ENCODE measurements at places on chromosomes 12 and 14.

GRCh38 chr14:91947475-91948184 is at the start of gene FBLN5:
Gene FBLN5, minus strand, starts transcription at chr14:91947694. Its CDS starts 465 bp downstream, at chr14:91947229.
- peak; percentile 58 for DNase-seq

GRCh38 chr14:30445011-30445793 is 113.8 kb upstream of the G2E3 start:
- no peak for DNase-seq

GRCh38 chr14:95011445-95012006 is 145.8 kb downstream of the DICER1 start:
- DNase-seq: no peak

DNA sequence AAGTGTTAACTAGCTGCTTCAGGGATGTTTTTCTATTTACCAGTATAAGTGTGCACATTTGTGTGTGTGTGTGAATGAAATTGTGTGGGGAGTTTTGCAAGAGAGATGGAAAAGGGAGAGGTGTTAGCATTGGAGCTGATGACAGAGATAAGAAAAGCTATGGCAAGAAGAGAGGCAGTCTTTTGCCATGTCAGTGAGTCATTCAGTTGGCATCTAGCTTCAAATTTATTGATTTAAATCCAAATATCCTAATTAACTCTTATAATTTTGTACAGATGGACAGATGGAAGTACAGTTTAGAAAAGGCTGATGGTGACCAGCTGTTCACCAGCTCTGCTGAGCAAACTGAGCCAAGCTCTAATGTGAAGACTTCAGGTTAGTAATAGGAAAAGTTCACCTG is 3.3 kb upstream of the BHLHE41 start:
- no peak for DNase-seq

GRCh38 chr14:80776657-80777056 is 164.9 kb downstream of the CEP128 start:
- DNase-seq: no peak

GRCh38 chr12:109523071-109523470 is 45.6 kb downstream of the UBE3B start:
- DNase-seq: no peak

DNA sequence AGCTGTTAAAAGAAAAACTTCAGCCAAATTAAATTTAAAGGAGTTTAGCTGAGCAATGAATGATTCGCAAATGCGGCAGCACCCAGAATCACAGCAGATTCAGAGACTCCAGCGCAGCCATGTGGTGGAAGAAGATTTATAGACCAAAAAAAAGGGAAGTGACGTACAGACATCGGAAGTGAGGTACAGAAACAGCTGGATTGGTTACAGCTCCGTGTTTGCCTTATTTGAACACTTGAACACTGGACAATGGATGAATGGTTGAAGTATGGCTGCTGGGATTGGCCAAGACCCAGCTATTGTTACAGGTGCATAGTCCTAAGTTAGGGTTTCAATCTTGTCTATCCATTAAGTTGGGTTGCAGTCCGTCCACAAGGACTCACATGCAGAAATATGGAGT is 42.6 kb downstream of the GALNT8 start:
- no peak for DNase-seq

GRCh38 chr12:131368668-131369071 is 342.2 kb upstream of the SFSWAP start:
- DNase-seq: no peak

- no peak for DNase-seq
Measured at GRCh38 chr14:104804481-104805325, 3.8 kb downstream of the ZBTB42 start.

DNA sequence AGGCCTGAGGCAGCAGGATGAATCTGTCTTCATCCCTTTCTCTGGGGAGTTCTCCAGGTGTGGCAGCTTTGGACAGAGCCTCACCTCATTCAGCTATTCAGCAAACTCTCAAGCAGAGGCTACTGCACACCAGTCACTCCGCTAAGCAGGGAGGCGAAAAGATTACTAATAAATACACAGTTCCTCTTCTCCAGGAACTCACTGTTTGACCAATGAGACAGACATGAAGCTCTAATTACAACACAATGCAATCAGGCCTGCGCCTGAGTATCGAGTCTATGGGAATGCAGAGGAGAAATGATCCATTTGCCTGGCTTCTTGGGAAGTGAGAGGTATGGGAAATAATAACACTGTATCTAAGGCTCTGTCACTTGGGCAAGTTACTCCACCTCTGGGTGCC is 178.1 kb downstream of the CRADD start:
- no peak for DNase-seq
